ENCODE measurements at places on chromosomes 7 and 10.

DNA sequence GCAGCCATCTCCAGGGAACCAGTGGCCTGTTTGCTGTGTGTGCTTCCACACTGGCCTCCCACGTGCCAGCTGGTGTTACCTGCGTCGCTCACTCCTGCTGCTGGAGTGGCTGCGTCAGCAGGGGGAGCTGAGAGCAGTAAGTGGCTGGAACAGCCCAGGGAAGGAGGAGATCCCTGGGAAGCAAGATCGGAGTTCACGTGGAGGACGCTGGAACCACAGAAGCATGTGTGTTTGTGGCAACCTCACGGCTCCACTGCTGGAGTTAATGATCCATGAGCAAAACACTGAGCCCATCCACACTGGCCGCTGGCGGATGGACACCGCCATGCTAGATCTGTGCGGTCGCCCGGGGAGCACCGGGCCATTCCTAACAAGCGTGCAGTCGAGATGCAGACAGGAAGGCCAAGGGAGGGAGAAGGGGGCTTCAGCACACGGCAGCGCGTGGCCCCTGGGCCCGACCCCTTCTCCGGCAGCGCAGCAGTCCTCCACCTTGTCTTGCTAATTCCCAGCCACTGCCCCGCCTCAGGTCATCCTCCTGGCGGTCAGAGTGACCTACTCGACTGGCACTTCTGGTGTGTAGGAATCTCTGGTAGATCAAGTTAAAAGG is 68.5 kb upstream of the EEPD1 start:
- no peak for DNase-seq

- DNase-seq, result no peak
These were observed 64.9 kb downstream of the USP6NL start for GRCh38 chr10:11546581-11546980.

- no peak for DNase-seq
These were observed 57.0 kb downstream of the HIPK2 start for GRCh38 chr7:139720705-139721231.

GRCh38 chr10:70747192-70747965 is 37.8 kb downstream of the TBATA start:
- no peak for DNase-seq

DNA sequence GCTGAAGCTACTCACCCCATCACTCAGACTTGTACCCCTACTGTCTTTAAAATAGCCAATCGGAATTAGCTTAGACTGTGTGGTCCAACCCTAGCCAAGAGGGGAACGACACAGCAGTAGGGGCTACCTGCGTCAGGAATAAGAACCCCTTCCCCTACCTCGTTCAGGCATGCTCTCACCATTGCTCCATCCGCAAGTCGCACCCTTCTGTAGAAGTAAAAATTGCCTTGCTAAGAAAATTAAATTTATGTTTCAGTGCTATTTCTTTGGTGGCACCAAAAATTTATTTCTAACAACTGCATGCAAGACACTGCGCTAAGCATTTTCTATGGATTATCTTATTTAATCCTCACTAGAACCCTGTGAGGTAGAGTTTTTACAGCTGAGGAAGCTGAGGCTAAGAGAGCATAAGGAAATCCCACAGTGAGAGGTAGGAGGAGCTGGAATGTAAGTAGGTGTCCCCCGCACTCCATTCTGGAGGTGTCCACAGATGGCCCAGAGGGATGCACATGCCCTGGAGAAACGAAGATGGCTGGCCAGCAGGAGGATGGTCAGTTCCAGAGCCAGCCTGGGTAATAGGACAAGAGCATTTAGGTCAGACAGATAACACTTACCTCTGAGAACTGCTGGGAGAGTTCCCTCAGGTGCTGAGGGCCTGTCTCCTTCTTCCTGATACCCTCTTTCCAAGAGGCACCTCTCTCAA is 15.3 kb upstream of the CACUL1 start:
- DNase-seq, result no peak

DNA sequence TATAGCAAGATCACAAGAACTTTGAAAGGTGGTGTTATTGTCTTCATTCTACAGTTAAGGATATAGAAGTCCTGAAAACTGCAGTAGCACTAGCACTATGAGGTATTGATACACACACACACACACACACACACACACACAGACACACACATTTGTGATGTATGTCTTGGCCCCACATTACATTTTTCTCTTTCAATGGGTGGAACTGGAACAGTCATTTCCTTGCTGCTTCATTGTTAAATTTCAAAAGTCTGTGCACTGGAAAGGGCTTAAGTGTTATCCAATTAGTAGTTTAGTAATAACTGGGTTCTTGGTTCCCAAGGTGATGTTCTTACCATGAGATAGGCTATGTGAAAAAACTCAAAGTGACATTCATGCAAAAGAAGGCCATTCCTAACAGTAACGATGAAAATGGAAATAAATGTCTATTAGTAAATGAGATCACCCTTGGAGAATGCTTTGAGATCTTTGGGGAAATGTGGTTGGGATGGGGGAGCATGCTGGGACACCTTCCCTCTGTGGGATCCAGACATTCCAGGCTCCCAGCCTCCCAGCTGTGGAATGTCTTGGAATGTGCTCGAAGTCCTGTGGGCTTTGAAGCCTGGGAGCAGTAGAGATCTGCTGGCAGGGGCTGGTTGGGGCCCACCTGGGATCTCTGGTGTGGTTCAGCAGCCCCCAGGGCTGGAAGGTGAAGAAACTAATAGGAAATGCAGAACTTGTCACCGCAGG is 37.4 kb upstream of the CALD1 start:
- no peak for DNase-seq

DNA sequence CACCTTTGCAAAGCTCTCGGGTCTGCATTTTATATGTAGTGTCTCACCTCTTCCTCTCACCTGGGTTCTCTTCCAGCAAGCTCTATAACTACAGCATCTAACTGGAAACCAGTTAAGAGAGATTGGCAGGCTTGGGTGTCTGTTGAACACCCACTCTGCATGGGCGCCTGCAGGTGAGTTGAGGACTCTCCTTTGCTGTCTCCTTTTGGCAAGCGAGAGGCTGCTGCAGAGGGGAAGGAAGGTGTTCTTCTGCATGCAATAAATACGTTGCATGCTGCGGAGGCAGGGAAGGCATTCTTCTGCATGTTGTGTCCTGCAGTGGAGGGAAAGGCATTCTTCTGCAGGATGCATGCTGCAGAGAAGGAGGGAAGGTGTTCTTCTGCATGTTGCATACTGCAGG is 81.4 kb upstream of the ADAM12 start:
- no peak for DNase-seq

GRCh38 chr7:107924841-107925504 is 34.0 kb downstream of the DLD start:
- peak; percentile 28 for DNase-seq

DNA sequence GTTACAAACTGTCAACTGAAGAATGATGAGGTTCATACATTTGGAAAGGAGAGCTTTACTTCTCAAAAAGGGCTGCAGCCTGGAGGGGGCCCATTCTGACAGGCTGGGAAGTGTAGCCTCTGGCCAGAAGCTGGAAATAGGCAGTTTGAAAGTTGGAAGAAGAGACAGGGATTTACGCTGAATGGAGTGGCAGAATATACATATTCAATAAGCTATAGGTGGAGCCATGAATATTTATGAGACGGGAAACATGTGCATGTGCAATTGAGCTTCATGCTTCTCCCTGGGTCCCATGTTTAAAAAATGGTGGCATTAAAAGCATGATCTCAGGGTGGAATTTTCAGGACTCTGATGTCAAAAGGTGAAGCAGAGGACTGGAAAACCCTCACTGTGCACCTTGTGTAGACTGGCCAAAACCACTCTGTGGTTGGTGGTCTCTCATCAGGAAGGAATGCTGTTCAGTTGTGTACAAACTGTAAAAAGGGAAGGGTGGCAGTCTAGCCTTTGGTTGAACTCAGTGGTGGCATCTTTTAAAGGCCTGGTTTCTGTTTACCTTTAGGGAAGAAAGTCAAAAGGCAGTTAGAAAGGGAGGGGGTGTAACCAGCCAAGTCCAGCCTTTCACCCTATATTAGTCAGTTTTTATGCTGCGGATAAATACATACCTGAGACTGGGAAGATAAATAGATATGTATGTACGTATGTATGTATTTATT is 7.2 kb upstream of the ACTR3B start:
- DNase-seq, result no peak

DNA sequence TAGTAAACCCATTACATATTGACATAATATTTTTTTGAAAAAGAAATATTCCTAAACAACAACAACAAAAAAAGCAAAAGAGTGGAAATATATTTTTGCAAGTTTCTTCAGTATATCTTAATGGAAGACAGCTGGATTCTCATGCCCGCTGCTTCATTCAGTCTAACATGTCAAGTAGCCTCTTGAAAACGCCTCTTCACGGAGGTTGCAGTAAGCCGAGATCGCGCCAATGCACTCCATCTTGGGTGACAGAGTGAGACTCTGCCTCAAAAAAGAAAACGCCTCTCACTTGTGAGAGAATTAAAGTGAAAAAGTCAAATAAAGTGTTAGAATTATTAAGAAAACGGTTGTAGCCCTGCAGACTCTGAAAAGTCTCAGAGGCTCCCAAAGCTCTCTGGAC is 1.3 kb downstream of the CUTC start:
- no peak for DNase-seq

DNA sequence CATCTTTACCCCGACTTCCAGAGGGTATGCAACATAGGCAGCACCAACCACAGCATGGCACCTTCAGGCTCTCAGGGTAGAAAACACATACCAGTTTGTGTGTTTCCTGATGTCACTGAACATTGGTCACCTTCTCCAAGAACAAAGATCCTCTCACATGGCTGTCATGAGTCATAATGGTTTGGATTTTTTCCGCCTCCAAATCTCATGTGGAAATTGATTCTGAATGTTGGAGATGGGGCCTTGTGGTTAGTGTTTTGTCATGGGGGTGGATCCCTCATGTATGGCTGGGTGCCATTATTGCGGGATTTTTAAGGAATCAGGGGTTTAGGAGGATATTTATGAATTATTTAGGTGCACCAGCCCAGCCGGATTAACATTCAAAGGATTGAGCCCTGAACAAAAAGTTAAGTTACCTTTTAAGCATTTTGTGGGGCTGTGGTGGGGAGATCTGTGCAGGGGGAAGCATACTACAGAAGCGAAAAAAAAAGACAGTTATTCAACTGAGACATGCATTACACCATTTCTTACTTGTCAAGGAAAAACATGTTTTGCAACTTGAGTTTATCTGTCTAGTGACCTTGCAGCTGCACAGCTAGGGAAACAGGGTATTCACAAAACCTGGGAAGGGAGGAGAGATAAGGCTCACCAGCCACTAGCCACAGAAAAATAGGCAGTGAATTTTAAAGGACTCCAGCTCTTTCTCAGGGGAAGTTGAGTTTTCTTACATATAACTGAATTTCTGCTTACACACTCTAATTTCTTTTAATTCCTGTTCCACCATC is 774.1 kb upstream of the AUTS2 start:
- no peak for DNase-seq

DNA sequence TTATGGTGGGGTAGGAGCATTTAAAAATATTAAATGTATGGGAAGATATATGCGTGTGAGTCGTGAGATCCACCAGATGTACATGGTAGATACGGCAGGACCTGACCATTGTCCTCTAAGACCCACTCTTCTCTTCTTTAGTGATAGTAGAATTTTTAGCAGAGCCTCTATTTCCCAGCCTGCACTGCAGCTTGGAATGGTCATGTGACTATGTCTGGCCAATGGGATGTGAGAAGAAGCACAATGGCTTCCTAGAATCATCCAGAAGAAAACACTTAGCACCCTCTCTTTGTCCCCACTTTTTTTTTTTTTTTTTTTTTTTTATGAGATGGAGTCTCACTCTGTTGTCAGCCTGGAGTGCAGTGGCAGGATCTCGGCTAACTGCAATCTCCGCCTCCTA is 86.6 kb upstream of the CYTH3 start:
- DNase-seq, result no peak

DNA sequence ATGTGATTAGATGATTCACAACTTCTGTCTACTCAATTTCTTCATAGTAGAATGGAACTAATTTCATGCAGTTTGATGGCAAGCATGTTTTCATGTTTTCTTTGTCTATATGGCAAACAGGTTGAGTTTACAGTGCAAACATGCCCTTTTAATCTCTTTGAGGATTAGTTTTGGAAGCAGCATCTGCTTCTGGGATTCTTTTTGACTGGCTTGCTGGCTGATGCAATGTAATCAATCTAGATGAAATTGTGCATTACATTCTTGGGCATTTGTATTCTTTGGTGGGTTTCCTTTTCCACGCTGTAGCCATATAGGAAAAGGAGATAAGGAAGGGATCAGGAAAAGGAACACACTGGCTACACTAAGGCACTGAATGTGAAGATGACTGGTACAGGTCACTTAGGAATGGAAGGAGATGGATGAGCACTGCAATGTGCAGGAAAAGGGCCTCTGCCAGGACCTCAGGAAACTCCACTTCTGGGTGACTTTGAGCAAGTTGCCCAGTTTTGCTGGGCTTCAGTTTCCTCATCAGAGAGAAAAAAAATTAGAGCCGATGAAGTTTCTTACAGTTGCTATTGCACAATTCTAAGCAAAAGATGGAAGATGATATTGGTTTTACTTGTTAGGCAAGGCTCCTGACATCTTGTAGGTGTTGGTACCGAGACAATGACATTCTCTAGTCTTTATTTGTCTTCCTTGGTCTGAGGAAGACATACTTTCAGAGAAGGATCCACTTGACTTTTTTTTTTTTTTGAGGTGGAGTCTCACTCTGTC is 269.1 kb downstream of the SUGCT start:
- no peak for DNase-seq

GRCh38 chr10:77604941-77605351 is 32.7 kb downstream of the KCNMA1 start:
- no peak for DNase-seq

DNA sequence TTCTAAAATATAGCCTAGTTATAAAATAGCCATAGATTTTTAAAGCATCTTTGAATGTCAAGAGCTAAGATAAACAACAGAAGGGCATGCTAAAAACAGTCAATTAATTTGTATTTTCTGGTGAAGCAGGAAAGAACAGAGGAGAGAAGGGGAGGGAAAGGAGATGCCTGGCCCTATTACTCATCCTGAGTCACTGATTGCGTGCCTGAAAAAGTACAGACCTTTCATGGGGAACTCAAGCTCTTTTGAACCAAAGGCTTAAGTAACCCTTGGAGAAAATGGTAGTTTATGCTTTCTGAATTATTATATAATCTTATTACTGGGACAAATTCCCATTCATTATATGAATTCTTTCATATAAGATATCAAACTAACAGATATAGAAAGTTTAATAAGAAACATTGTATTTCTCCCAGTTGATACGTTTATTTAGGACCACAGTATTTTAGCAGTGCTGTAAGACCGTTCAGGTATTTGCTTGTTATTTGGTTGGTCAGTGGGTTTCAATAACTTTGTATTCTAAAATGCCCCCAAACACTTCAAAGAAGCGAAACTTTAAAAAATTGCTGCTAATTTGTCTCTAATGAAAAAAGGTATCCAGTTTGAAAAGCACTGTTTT is 151.3 kb downstream of the HGF start:
- DNase-seq, result no peak

All from GM06990 (cell line).